ENCODE measurements at places on chromosomes 7 and 10. TPM values are rescaled to one million over a fixed set of nuclear protein-coding genes. Genes with fewer than 3 reads are reported as not detected.

GRCh38 chr10:132989476-132990415 is 47.4 kb upstream of the CFAP46 start:
- DNase-seq, result no peak

GRCh38 chr10:43076876-43077420 is at the start of gene RET:
Gene RET (plus strand): TSS chr10:43077069. CDS start chr10:43077259, 190 bp downstream.
- DNase-seq, result no peak

Gene ITGB8
- total RNA-seq, result 33.6 TPM

GRCh38 chr10:6582298-6582697 is 2.2 kb upstream of the PRKCQ start:
- no peak for DNase-seq

- no peak for DNase-seq
Measured at GRCh38 chr7:78443811-78444210, 645.2 kb downstream of the PHTF2 start.

Gene MSMB
- not detected for total RNA-seq

- peak; percentile 24 for DNase-seq
Measured at GRCh38 chr7:105354383-105354782, 34.3 kb downstream of the SRPK2 start.

DNA sequence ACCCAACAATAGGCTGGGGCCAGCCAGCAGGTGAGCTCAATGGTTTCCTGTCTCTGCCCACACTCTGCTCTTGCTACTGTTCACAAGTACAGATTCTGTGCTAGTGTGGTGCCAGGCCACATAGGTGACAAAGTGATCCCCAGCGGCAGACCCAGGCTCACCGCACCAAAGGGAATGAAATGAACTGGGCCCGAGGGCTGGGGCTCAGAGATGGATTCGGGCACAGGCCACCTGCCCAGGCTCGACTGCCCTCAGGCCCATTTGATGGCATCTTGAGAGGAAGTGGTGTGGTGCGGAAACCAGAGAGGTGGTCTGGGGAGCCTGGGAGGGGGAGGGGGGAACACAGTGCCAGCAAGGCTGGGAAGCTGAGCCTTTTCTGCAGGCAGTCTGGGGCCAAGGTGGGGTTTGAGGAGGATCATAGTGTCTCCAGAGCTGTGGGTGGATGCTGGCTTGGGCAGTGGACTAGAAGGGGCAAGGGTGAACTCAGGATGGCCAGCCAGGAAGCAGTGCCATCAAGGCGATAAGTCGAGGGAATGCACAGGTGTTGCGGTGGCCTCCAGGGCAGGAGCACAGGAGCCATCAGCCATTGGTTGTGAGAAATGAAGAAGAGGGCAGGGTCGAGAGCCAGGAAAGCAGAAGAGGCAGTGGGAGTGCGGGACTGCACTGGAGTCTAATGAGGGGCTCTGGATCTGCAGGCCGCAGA is 85.2 kb downstream of the ARHGAP22 start:
- DNase-seq, result no peak

- no peak for DNase-seq
Measured at GRCh38 chr10:81215498-81215897, 659.5 kb upstream of the NRG3 start.

DNA sequence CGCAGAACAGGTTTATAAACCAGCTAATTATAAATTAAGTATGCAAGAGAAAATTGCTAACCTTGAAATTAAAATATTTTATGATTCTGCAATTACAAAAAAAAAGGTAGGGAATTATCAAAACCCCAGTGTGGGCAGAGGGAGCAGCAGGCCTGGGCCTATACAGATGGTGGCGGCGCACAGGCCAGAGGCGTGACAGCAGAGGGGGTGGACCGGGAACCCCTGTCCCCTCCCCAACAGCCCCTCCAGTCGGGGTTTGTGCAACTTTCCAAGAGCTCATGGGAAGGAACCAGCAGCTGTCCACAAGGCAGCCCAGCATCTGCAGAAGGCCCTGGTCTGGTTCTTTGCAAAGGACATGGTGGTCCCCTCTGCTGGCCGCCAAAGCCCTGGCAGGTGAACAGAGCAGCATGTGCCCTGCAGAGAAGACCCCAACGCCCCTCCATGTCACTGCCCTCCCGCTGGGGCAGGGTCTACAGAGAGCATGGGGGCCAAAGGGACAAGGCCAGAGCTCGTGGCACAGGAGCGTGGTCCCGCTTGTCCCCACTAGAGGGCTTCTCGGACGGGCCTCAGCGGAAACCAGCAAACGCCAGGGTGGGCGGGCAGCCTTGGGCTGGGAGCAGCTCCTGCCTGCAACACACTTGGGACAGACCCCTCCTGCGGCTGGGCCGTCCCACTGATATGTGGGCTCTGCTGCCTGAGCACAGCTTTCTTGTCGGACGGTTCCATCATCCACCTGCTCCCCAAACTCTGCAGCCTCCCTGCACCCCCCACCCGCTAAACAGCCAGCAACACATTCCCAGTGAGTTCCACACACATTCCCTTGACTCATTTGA is 75.1 kb downstream of the EBF3 start:
- DNase-seq, result peak; percentile 38

DNA sequence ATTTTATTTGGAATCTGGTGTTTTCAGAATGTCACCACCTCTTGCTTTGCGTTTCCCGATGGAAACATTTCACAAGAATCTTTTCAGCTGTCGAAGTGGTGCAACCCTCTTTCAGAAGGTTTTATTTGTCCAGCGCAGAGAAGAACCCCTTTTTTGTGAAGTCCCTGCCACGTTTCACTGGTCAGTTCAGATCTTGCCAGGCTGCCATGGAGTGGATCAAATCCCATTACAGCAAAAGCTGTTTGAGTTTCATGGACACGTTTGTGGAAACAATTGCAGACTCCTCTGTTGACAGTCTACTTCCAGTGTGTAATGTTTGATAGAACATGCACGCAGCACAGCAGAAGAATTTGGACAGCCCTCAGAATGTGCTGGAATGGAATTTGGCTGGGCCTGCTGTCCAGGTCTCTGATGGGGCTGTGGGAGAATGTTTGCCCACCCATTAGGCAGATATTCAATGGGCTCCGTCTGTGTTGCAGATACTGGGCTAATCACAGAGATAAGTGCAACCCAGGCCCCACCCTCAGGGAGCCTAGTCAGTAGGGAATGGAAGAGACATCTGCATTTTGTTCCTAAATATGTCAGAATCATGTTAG is 143.2 kb downstream of the GRK5 start:
- DNase-seq, result peak; percentile 33

Gene AS3MT
- total RNA-seq, result 19.2 TPM

DNA sequence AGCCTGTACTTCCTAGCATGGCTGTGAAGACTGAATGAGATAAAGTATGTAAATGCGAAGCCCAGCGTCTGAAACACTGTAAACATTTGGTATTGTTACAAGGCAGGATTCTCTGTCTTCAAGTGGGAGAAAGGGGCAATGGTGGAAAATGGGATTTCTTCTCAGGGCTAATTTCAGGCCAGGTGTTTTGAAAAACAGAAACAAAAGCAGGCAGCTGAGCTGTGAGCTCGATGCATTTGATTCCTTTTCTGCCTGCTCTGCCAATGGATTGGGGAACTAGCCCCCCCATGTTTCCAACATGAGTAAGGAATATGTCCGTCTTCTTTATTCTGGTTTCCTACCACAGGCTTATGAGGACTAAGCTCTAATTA is 732.1 kb upstream of the AUTS2 start:
- no peak for DNase-seq

- DNase-seq, result no peak
Measured at GRCh38 chr10:49567810-49568209, 28.9 kb upstream of the ERCC6 start.

Gene AGAP4
- total RNA-seq, result 17.2 TPM

Gene EZH2
- 0.78 TPM for total RNA-seq

Gene MUC12
- not detected for total RNA-seq

Gene AKR1C8
- not detected for total RNA-seq

Gene TMEM213
- not detected for total RNA-seq

GRCh38 chr10:132155723-132156381 is 30.9 kb upstream of the DPYSL4 start:
- no peak for DNase-seq

DNA sequence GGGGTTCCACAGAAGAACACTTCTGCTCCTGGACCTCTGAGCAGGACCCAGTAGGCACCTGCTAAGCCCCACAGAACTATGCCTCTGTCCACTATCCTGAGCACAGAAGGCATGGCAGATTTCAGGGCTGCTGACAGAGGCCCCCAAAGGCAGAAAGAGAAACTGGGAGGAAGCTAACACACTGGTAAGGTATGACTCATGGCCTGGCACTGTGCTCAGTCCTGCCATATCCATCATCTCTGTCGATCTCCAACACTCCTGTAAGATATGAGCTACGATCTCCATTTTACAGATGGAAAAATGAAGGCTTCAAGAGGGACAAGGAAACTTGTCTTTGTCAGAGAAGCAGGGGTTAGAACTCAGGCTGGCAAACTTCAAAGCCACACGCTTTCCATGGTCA is 62.2 kb downstream of the GRID1 start:
- DNase-seq, result no peak

- DNase-seq, result no peak
Measured at GRCh38 chr7:87774690-87775089, 101.5 kb downstream of the SLC25A40 start.

- DNase-seq, result no peak
Measured at GRCh38 chr7:84547331-84547730, 352.7 kb upstream of the SEMA3A start.

GRCh38 chr7:95018021-95018420 is 110.6 kb downstream of the PPP1R9A start:
- DNase-seq, result no peak

Gene NEUROG3
- not detected for total RNA-seq

GRCh38 chr7:36507475-36508440 is 118.1 kb downstream of the ANLN start:
- no peak for DNase-seq

- DNase-seq, result no peak
Measured at GRCh38 chr10:80520661-80521470, 16.8 kb upstream of the SH2D4B start.

- DNase-seq, result no peak
Measured at GRCh38 chr10:4847561-4848355, 21.8 kb downstream of the AKR1E2 start.

Gene MAT1A
- 0.25 TPM for total RNA-seq

DNA sequence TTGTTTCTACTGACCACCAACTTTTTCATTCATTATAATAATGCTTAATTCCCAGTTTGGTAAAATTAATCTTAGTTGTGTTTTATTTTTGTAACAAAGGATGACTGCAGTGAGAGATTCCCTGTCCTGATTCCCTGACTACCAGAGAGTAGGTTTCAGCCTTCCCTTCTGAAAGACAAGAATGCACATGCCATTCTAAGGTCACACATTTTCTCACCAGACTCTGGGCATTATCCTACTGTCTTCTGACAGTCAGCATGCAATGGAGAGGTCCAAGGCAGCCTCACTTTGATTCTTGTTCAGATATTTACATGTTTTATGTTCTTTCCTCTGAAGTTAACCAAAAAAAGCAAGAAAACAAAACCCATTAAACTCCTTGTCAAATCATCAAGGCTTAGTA is 372.7 kb upstream of the CDC14C start:
- no peak for DNase-seq

DNA sequence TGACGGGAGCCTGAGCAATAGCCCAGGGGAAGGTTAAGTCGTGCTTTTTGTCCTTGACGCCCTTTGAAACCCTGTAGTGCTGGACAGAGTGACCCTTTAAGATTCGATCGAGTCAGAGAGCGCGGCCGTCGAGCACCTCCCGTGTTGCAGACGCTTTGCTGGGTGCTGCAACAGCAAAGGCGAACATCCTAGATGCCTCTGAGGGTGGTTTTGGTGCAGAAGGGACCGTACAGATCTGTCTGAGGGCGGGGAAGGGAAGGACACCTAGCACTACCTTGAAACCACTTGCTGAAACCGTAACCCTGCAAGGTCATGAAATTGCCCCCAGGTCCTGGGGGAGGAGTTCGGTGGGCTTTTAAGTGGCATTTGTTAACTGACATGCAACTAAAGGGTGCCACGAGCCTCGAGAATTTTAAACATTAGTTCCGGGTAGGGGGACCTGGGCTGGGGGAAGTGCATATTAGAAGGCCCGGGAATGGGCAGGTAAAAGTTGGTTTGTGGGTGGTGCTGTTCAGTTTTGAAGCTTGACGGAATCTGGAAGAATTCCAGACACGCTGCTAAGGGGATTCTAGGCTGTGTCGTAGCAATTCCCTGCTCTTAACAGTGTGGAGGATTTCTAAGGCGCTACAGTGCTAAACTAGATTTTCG is 786 bp downstream of the ATP5F1C start:
- DNase-seq, result peak; percentile 53

Gene BTBD16
- not detected for total RNA-seq

Gene SLC39A12
- total RNA-seq, result not detected

GRCh38 chr10:28217848-28218247 is 85.0 kb downstream of the MPP7 start:
- no peak for DNase-seq

DNA sequence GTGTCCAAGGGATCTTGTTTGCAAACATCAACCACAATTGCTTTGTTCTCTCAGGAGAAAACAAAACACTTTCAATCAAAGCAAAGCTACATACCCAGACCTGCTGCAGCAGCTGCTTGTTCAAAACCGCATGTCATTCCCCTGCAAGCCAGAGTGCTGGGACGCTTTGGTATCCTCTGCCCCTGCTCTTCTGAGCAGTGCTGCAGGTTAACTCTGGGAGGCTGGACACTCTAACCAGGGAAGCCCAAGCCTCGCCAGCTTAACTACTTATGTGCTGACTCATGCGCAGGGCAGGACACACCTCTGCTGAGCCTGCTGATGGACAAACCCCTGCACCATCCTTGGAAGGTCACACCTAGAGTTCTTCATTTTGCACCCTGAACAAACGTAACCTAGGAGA is 28.2 kb upstream of the ASAH2 start:
- no peak for DNase-seq

Gene PAX2
- total RNA-seq, result not detected

GRCh38 chr7:101650579-101651081 is 21.5 kb upstream of the MYL10 start:
- DNase-seq, result no peak

- peak; percentile 41 for DNase-seq
Measured at GRCh38 chr10:77410523-77410922, 227.1 kb downstream of the KCNMA1 start.

Gene HABP2
- not detected for total RNA-seq

Gene DRGX
- total RNA-seq, result not detected

- no peak for DNase-seq
Measured at GRCh38 chr7:50369143-50370026, 64.9 kb downstream of the IKZF1 start.

- DNase-seq, result no peak
Measured at GRCh38 chr10:105154736-105155135, 513.6 kb downstream of the SORCS3 start.

Gene PIP
- not detected for total RNA-seq

Gene CAV2
- total RNA-seq, result 210 TPM

GRCh38 chr10:48993627-48994026 is 54.0 kb upstream of the LRRC18 start:
- no peak for DNase-seq

Data from thyroid gland (tissue), 4 donors.